ENCODE measurements at places on chromosomes 12 and 14.

- no peak for DNase-seq
Observed at GRCh38 chr12:130714591-130715149, 1.4 kb downstream of the RIMBP2 start.

- DNase-seq, result no peak
Observed at GRCh38 chr12:122452701-122453285, 30.3 kb upstream of the CLIP1 start.

- DNase-seq, result peak; percentile 74
Observed at GRCh38 chr12:6953442-6954315, 2.5 kb downstream of the PTPN6 start.

- DNase-seq, result no peak
Observed at GRCh38 chr14:60328583-60328982, 79.6 kb downstream of the PPM1A start.

- no peak for DNase-seq
Observed at GRCh38 chr12:110244829-110245228, 36.2 kb upstream of the ATP2A2 start.

DNA sequence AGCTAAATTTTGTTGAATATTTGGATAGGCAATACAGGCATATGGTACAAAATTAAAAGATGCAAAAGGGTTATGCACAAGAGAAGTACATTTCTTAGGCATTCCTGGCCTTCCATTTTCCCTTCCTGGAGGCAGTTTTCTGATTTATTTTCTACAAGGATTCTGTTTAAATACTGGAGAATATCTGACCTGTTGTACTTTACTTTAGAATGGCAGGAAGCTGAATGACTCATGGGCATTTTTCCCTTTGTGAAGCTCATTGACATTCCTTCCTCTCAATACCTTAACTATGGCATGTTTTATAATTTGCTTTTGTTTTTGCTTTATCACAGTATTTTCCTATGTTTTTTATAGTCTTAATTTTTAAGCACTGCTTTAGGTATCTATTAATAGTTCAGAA, 62.7 kb downstream of the RCOR1 start:
- no peak for DNase-seq

Measured in activated CD4-positive, alpha-beta T cell treated with anti-CD3 and anti-CD28 coated beads, Interleukin-2, amount 50 U/mL, for 1 hour (primary cell).